Stimulated activated CD8-positive, alpha-beta memory T cell treated with anti-CD3 and anti-CD28 coated beads, Interleukin-15, amount 100 ng/mL, for 4 hours (primary cell): ENCODE measurements at places on chromosomes 7 and 10.

DNA sequence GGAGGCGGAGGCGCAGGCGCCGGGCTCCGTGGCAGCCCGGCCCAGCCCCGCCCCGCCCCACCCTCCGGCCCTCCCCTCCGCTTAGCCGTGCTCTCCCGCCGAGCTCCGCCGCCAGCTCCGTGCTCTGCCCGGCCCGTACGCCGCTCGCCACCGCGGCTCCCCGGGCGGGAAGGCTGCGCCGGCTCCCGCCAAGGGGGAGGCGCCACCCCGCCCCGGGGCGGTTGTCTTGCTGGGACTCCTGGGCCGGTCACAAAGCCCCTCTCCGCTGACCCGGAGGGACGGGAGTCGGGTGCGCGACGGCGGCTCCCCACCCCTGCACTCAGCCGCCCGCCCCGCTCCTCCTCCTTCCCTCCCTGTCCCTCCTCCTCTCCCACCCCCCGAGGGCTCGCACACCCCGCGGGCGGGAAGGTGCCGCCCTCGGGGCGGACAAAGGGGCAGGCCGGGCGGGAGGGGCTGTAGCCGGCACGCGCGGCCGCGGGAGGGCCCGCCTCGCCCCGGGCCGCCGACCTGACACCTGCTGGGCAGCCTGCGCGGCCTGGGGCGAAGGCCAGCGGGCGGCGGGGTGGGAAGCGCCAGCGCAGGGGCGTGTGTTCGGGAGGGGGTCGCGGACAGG lies 11.5 kb upstream of the SP8 start:
- no peak for DNase-seq

GRCh38 chr10:13719425-13719824 lies 132.7 kb downstream of the PRPF18 start:
- no peak for DNase-seq

DNA sequence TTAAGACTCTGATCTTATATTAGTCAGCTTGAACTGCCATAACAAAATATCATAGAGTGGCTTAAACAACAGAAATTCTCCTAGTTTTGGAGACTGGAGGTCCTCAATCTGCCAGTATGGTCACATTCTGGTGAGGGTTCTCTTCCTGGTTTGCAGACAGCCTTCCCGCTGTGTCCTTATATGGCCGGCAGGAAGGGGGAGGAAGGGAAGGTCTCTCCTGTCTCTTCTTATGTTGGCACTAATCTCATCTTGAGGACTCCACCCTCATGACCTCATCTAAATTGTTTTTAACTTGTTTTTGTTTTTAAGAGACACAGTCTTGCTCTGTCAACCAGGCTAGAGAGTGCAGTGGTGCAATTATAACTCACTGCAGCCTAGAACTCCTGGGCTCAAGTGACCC lies 53.1 kb downstream of the VPS41 start:
- no peak for DNase-seq

- no peak for DNase-seq
These were observed 4.8 kb downstream of the LRRC18 start for GRCh38 chr10:48934672-48935501.

DNA sequence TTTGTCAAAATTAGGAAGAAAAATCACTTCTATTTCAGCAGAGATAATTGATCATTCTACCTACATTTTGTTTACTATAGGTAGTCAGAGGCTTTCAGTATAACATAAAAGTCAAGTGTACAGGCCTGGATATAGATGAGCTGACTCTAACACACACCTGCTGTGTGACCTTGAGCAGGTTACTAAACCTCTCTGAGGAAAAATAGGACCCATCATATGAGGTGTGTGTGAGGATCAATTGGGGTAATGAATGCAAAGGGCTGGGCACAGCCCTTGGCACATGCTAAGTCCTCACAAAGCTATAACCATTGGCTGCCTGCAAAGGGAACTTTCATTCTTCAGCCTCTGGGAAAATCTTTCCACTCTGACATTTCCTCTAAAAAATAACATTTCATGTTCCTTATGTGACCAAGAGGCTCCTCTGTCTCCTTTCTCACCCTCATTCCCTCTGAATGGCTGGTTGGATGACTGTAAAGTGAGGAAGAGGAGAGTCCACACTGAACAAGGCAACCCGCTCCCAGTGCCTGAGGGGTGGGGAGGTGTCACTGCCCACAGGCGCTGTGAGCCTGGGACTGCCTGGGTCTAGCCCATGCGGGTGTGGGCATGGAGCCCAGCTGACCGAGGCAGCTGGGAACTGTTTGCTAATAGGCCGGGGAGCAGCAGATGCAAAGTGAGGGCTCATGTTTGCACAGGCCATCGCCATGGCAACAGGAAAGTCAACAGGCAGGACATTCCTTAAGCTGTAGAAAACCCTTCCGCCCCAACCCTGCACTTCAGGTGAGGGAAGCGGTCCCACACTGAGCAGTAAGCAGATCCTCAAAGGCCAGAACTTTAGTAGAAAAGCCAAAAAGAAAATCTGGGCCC lies 36.8 kb downstream of the MYOF start:
- DNase-seq: no peak
